Frontal cortex (tissue), 4 donors: ENCODE measurements at places on chromosomes 5 and 9. TPM values are rescaled to one million over a fixed set of nuclear protein-coding genes. Genes with fewer than 3 reads are reported as not detected.

STK32A gene
- 4.1 TPM for total RNA-seq

APBA1 gene
- 24.9 TPM for total RNA-seq

MYOZ3 gene
- total RNA-seq: 3.7 TPM

PCDHA1 gene
- total RNA-seq: 8.6 TPM

ISOC1 gene
- 31.0 TPM for total RNA-seq

PCDHB7 gene
- 9.8 TPM for total RNA-seq

REEP2 gene
- total RNA-seq: 70.9 TPM

SH3PXD2B gene
- total RNA-seq: 13.0 TPM

CCDC180 gene
- 9.8 TPM for total RNA-seq

HABP4 gene
- total RNA-seq: 13.9 TPM

PPP3R2 gene
- 0.41 TPM for total RNA-seq

WDR70 gene
- total RNA-seq: 37.1 TPM

PCDHGA3 gene
- total RNA-seq: 4.1 TPM

IFNA21 gene
- total RNA-seq: not detected

CBY3 gene
- not detected for total RNA-seq

BAAT gene
- total RNA-seq: under 0.01 TPM

DBH gene
- under 0.01 TPM for total RNA-seq

PCDHGA1 gene
- total RNA-seq: 3.3 TPM

LCN2 gene
- not detected for total RNA-seq

ANKRD34B gene
- 0.41 TPM for total RNA-seq

OTULINL gene
- 18.8 TPM for total RNA-seq

TMEM167A gene
- 172 TPM for total RNA-seq

GRIN3A gene
- total RNA-seq: 9.4 TPM

HRCT1 gene
- 0.82 TPM for total RNA-seq

RFESD gene
- 1.2 TPM for total RNA-seq

ZNF608 gene
- total RNA-seq: 106 TPM

PDE6A gene
- not detected for total RNA-seq

LMX1B gene
- total RNA-seq: under 0.01 TPM

PCDHB2 gene
- total RNA-seq: 13.0 TPM

FCN2 gene
- not detected for total RNA-seq

SLC6A18 gene
- total RNA-seq: not detected

DOCK8 gene
- 2.4 TPM for total RNA-seq

POMT1 gene
- total RNA-seq: 42.4 TPM

MLANA gene
- total RNA-seq: not detected

CDX1 gene
- not detected for total RNA-seq

GFI1B gene
- total RNA-seq: 0.41 TPM

TERT gene
- not detected for total RNA-seq

IRGM gene
- not detected for total RNA-seq

SLC25A48 gene
- 1.2 TPM for total RNA-seq

PCDHAC2 gene
- total RNA-seq: 29.8 TPM

BTNL9 gene
- total RNA-seq: 2.9 TPM

SLC34A3 gene
- total RNA-seq: not detected

SCGB3A2 gene
- not detected for total RNA-seq

CARTPT gene
- 2.9 TPM for total RNA-seq
